ENCODE measurements at places on chromosomes 12 and 14.

DNA sequence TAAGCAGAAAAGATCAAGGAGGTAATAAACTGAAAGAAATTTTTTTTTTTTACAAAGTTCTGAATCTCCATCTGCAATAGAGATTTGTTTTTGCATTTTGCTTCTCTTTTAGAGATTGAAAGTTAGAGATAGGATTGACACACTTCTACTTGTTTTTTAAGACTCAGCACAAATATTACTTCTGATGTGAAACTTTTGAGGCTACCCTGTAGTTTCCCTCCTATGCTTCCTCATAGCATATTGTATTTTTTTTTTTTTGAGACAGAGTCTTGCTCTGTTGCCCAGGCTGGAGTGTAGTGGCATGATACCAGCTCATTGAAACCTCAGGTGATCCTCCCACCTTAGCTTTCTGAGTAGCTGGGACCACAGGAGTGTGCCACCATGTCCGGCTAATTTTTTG, 32.1 kb upstream of the SGPP1 start:
- no peak for DNase-seq

- DNase-seq = no peak
Measured at GRCh38 chr14:72651081-72651480, 242.8 kb downstream of the DPF3 start.

DNA sequence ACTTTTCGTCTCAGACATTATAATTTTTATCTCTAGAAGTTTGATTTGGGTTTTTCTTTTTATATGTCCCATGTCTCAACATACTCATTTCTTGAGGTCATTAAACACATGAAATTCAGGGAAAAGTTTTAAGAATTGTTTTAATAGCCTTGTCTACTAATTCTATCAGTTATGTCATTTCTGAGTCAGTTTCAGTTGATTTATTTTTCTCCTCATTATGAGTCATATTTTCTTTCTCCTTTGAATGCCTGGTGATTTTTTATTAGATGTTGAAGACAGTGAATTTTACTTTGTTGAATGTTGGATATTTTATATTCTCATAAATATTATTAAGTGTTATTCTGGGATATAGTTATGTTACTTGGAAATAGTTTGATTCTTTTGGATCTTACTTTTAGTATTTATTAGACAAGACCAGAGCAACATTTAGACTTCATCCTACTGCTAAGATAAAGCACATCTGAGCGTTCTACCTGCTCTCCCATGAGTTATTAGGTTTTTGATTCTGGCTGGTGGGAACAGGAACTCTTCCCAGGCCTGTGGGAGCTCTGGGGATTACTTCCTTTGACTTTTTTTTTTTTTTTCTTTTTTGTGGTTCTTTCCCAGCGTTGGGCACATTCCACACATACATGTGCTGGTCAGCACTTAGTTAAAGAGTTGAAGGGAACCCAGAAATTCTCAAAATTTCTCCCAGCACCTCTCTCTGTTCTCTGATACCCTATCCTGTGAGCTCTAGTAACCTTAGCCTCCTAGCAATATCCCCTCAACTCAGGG, 1157.7 kb downstream of the BCL11B start:
- DNase-seq = no peak

DNA sequence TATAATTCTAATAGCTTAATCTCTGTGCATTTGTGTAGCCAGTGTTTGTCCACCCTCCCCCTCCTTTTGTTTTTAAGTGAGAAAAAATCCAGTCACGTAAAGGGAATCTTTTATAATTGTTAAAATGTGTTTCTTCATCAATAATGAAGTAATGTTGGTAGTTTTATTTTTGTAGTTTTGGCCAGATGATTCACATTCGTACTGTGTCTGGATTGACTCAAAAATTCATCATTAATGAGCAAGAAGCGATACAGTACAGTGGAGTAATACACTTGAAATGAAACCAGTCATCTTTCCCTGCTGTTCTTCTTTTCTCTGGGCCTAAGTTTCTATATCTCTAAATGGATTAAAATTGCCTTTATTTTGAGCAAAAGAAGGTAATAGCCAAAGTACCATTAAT, 86.5 kb downstream of the SRGAP1 start:
- no peak for DNase-seq

DNA sequence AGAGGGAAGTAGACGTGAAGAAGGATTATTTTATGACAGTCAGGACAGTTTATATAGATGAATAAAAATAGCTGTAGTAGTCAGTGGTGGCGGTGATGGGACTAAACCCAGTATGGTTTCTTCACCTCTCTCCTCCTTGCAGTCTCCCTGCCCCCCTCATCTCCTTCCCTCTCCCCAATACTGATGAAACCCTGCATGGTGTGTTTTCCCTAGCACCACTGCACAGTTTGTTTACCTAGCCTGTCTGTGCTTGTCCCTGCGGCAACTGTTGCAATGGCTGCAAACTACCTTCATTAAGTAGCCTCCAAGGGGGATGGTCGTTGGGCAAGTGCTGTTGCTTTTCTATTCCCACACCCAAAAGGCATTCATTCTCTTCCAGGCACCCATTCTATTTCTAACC, 14.7 kb downstream of the PCBP2 start:
- DNase-seq = no peak

- DNase-seq = no peak
Measured at GRCh38 chr12:59627582-59627981, 31.8 kb downstream of the SLC16A7 start.

GRCh38 chr12:115870510-115870909, 407.0 kb downstream of the MED13L start:
- no peak for DNase-seq

- DNase-seq = no peak
Measured at GRCh38 chr14:70716958-70717357, 75.2 kb downstream of the TTC9 start.

GRCh38 chr14:50010752-50011151, 105.6 kb downstream of the VCPKMT start:
- no peak for DNase-seq

DNA sequence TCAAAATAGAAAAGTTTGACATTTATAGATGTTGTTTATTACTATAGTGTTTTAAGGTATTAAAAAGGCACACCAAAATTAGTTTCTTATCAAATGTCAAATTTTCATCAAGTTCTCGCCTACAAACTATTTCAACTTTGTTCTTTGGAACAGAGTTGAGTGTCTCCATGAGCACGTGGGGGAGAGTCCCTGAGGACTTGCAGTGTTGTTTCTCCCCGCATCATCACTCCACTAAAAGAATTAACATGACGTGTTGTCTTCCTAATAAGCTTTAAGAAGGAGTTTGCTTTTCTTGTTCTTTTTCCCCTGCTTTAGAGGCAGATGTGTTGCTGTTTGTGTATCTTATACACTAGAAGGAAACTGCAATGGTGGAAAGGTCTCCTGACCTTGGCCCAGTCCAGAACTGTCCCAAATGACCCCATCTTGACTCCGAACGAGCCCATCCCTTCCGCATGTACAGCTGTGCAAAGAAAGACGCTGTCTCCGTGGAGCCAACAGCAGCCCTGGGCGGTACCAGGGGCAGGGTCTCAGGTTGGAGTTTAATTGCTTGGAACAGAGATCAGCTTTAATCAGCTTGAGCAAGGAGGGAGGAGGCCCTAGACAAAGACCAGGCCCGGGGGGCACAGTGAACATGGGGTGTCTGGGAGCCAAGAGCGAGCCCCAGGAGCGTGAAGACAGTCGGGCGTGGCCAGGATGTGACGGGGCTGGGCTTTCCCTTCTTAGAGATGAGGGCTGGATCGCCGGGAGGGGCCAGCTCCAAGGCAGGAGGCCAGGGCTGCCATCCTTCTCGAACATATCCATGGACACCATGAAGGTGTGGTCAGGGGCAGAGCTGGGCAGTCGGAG, 215.4 kb upstream of the RTL1 start:
- no peak for DNase-seq

- no peak for DNase-seq
Measured at GRCh38 chr14:26204366-26204727, 393.5 kb downstream of the NOVA1 start.

GRCh38 chr12:5593998-5594397, 162.1 kb downstream of the NTF3 start:
- no peak for DNase-seq

GRCh38 chr14:48914382-48914781, 671.8 kb downstream of the RPS29 start:
- DNase-seq = no peak

- no peak for DNase-seq
Measured at GRCh38 chr12:94676031-94676641, 25.8 kb upstream of the TMCC3 start.

GRCh38 chr12:108268397-108268796, 70.7 kb downstream of the CMKLR1 start:
- no peak for DNase-seq

DNA sequence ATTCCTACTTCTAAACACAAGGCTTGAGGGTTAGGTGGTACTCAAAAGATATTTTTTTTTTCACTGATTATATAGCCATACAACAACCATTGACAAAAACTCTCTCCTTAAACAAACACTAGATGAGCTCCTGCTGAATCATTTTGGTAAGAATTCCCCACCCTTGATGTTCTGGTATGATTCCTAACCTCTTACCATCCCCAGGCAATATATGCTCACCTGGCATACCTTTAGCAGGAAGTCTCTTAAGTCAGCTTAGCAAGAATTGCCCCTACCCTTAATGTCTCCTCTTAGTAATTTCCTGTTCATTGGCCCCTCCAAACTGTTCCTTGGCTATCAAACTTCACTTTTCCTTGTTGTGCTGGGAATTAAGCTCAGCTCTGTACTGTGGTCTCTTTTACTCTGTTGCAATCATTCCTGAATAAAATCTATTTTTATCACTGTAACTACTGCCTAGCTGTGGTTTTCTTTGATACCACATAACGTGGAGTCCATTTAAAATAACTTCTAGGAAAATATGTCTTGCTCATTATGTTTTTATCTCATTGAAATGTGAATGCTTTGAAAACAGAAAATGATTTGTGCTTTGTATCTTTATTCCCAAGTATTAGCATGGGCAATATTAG, 712.6 kb downstream of the SLC16A7 start:
- no peak for DNase-seq

- DNase-seq = no peak
Measured at GRCh38 chr12:116391501-116391900, 114.0 kb upstream of the MED13L start.

GRCh38 chr14:52318826-52319645, 4.9 kb downstream of the PTGER2 start:
- DNase-seq = no peak

DNA sequence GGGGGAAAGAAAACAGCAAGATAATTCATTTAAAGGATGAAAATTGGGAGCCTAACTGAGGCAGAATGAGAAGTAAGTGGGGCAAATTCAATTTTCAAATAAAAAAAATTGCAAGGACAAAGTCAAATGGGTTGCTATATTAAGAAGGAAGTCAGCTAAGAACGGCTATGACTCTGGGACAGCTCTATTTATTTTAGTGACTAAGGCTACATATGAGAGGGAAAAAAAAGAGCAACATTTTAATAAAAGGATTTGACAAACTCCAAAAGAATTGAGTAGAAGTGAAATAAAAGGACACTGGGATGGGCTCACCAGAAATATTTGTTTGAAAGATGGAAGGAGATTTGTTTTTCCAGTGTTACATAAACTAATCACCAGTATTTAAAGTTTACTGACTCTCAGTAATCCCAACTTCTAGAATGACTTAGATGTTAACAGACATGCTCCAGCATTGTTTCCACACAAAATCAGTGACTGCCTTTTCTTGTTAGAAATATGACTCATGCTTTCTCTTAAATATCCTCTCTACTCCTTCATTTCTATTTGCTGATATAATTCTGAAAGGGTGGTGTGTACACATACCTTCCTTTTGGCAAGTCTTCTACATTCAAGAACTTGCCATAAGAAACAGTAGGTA, 198.5 kb downstream of the SLC25A21 start:
- no peak for DNase-seq

DNA sequence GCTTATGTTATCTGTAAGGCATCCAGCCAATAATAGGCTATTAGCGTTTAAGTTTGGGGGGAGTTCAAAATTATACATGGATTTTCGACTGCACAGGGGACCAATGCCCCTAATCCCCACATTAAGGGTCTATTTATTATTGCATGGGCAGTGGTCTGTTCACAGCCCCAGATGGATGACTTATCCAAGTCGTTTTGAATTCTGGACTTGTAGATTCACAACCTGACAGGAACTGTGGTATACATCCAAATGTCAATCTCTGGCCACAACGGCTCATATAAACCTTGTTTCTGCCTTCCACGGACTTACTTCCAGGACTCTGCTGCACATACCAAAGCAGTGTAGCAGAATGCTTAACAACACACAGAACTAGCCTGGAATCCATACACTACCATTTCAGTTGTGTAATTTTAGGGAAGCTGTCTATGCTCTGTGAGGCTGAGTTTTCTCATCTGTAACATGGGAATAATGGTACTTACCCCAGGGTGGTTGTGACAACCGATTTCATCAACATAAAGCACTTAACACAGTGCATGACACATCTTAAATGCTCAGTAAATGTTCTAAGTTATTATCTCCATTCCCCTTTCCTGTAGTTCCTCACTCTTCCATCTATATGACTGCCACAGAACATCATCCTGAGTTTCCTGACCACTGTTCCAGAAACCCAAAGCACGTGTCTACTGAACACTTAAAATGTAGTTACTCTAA, 3.7 kb downstream of the DDX24 start:
- no peak for DNase-seq

DNA sequence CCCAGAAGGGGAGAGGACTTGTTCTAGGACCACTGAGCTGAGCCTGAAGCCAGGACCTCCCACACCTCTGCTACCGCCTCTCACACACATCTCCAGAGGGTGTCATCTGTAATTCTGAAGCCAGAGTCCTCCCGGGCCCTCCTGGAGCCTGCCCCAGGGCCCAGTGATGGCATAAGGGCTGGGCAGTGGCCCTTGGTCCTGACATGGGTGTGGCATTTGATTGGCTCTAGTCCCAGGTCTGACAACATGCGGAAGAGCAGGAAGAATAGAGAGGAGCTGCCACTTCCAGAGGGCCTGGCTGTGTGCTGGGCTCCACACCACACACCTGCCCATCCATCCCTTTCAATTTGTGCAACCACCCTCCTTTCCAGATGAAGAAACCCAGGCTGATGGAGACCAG, 144.3 kb upstream of the GSC start:
- no peak for DNase-seq

DNA sequence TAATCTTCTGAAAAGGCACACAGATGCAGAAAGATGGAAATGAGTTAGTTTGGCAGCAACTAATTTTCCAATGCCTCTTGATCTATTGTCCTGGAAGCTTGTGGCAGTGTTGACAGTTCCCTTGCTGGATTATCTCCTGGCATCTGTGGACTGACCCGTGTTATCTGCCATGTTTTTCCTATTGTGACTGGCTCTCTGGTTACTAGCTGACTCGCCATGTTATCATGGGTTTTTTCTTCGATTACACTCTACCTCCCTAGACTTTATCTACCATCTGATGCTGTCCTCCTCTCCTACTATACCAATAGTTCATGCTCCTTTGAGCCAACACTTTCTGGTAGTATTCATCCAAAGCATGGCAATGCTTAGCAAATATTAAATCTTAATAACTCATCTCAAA, 63.3 kb upstream of the FLRT2 start:
- no peak for DNase-seq

- no peak for DNase-seq
Measured at GRCh38 chr12:45418520-45418919, 202.6 kb downstream of the ANO6 start.

Measured in substantia nigra (tissue), 51 donors.